ENCODE measurements at places on chromosomes 16 and 17.

- no peak for DNase-seq
These were observed 13.8 kb upstream of the SLC5A10 start for GRCh38 chr17:18937981-18938691.

- no peak for DNase-seq
These were observed 52.0 kb downstream of the SREBF1 start for GRCh38 chr17:17784657-17785267.

GRCh38 chr17:7499161-7499560 lies 15.0 kb downstream of the POLR2A start:
- DNase-seq: no peak

DNA sequence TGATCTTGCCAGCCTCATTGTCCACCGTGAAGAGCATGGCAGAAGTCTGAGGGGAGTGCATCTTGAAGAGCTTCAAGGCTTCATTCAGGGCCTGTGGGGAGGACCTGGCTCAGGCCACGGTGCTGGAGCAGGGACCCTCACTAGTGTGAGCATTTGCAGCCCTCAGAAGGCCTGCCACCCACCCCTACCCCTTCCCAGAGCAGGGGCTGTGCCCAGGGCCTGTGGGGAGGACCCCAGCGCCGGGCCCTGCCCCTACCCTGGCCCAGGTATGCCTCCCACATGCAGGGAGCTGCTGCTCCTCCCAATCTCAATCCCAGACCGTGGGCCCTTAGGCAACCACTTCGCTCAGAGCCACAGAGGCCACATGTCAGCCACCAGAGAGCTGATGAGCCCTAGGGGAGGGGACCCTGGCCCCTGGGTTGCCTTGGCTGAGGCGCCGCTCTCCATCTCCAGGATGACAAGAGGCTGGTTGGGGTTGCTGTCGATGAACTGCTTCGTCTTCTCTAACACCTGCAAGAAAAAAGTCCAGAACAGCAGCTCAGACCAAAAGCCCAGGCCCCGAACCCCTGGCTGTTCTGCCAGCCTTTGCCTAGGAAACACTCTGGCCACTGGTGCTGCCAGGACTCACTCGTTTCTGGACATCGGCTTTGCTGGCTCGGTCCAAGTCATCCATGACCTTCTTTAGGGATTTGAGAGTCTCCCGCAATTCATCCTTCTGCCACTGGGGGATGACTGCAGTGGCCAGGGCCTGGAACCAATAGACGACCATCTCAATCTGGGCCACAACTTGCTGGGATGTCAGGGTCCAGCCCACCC lies 1.8 kb upstream of the EXOSC6 start:
- DNase-seq: no peak

- no peak for DNase-seq
These were observed 33.0 kb downstream of the C16orf95 start for GRCh38 chr16:87284183-87284582.

DNA sequence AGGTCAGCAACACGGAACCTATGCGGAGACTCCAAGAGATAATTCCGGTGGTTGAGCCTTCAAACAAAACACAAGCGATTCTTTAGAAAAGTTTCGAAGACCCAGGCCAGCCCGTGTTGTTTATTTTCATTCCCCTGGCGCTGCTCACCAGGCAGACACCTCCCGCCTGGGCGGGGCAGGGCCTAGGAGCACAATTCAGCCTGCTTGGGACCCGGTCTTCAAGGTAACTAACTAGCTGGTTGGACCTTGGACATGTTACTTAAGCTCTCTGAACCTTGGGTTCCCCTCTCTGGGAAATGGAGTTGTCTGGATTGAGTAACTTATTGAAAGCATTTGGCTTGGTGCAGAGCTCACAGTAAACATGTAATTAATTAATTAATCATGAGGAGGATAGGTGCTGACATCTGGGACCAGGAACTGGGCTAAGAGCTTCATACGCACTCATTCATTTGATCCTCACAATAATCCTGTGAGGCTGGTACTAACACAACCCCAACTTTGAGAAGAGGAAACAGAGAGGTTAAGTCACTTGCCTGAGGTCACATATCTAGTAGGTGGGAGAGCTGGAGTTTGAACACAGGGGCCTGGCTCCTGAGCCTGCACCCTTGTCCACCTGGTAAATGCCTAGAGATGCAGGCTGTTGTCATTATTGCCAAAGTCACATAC lies 125.3 kb upstream of the SMURF2 start:
- no peak for DNase-seq
